ENCODE measurements at places on chromosomes 16 and 17.

DNA sequence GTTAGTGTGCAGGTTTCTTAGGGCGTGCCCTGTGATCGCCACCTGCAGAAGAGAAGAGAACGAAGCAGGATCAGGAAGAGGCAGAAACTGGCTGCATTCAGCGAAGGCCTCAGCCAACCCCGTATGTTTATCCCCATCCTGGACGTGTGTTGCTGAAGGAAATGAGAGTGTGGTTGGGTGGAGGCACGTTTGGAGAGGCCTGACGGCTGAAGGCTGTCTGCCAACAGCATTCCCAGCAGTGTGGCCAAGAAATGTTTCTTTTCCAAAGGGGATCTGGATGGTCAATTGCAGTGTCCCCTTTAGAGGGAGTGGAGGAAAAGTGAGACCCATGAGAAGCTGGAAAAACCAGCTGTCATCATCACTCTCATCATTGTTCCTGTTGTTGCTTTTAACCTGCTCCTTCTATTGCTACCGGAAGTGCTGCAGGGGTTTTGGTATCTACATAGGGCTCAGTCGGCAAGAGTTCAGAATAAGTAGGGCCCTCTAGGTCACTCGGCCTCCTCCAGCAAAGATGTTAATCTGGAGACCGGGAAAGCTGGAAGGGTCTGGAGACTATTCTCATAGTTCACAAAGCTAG, 46.5 kb upstream of the SLC47A1 start:
- DNase-seq = no peak

GRCh38 chr17:47948706-47949196, 7.4 kb downstream of the PNPO start:
- no peak for DNase-seq

DNA sequence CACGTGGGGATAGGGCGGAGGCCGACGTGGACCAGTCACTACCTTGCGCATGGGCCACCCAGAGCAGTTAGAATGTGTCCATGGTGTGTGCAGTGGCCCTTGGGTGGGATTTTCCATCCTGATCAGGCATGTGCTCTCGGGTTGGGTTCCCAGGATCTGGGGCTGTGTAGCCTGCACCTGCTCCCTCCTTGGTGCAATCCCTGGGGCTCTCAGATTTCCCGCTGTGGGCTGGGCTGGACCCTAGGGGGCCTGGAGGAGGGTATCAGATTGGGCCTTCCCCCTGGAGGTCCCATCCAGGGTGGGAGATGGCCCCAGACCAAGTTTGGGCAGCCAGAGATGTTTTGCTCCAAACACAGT, 1.3 kb downstream of the SMTNL2 start:
- no peak for DNase-seq

DNA sequence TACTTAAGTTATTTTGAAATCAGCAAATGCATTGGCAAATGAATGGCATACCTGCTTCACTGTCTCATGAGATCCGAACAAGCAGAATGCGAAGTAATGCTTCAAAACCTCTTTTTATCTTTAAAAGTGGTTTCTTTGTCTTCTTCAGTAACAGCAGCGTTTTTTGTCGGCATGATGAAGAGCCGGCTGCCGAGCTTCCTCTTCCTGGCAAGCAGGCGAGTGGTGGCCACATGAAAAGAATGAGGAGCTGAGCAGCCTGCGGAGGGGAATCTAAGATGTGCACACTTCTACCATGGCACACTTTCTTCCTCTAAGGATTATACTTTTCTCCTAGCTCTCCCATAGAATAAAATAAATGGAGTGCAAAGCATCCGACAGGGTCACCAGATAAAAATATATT, 42.4 kb upstream of the AKTIP start:
- DNase-seq = no peak

GRCh38 chr17:81347437-81347836, 47.8 kb upstream of the BAHCC1 start:
- DNase-seq = no peak

- DNase-seq = no peak
Measured at GRCh38 chr16:50967827-50968612, 183.1 kb downstream of the SALL1 start.
